ENCODE measurements at places on chromosomes 4 and X.

DNA sequence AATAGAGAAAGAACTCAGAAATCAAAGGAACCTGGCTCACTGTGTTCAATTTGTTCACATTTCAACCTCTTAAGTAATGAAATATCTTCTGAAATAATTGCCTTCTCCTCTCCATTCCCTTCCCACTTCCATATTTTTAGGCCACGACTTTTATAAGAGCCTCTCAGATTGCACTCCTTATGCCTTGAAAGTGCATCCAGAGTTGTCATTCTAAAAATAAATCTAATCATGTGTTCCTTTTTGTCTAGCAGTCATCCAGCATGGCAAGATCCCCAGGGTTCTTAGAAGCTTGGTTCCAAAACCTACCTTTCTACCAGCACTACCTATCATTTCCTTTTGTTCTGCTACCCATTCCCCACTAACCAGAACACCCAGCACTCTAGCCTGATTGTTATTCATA, 42.4 kb upstream of the RPA4 start:
- DNase-seq = no peak

- DNase-seq = no peak
These were observed 44.5 kb downstream of the SEPTIN11 start for GRCh38 chr4:76993787-76994641.

- DNase-seq = no peak
These were observed 431.8 kb upstream of the HTR2C start for GRCh38 chrX:114152130-114152529.

DNA sequence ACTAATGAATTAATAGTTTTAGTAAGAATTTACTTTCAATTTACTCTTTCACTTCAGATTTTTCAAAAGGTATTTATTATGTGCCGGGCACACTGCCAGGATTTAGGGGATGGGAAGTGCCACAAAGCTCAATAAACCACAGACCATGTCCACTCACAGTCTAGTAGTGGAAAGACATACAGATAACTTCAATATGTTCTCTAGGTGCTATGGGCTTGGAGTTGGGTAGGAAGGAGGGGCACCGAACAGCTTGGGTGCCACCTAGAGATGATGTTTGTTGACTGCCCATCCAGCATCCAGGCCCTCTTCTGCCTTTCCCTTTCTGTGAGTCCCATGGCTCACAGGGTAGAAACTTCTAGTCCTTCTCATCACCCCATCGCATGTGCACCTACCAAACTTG, 17.8 kb downstream of the MFAP3L start:
- DNase-seq = no peak

- DNase-seq = no peak
These were observed 14.1 kb downstream of the NAT8L start for GRCh38 chr4:2072971-2073807.

- no peak for DNase-seq
These were observed 22.8 kb upstream of the FMR1NB start for GRCh38 chrX:147958291-147958690.

GRCh38 chr4:186650401-186651180, 73.1 kb downstream of the FAT1 start:
- DNase-seq = no peak

GRCh38 chr4:129526812-129527211, 430.9 kb downstream of the C4orf33 start:
- DNase-seq = no peak

- DNase-seq = no peak
These were observed 175.0 kb downstream of the MAPK10 start for GRCh38 chr4:86184901-86185285.

GRCh38 chrX:14670819-14671218, 141.5 kb downstream of the GLRA2 start:
- no peak for DNase-seq

GRCh38 chr4:89820010-89820409, 17.0 kb downstream of the SNCA start:
- DNase-seq = no peak

DNA sequence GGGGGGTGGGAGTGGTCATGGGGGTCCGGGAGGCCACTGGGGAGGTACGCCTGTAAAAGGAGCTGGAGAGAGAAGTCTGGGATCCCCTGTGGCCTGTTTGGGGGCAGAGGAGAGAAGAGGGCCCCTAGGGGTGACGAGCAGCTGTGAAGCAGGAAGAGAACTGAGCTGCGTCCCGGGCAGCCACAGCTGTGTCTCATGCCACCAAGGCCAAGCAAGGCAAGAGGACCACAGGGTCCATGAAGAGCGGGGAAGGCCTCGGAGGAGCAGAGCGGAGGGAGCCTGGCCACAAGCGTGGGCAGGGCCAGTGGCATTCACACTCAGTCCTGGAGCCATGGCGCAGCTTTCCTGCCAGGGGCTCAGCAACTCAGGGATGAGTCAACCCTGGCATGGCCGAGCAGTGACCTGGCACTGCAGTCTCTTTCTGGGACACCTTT, 13.6 kb upstream of the NAT8L start:
- DNase-seq = no peak

GRCh38 chrX:3295731-3296130, 50.7 kb downstream of the MXRA5 start:
- DNase-seq = peak; percentile 19

DNA sequence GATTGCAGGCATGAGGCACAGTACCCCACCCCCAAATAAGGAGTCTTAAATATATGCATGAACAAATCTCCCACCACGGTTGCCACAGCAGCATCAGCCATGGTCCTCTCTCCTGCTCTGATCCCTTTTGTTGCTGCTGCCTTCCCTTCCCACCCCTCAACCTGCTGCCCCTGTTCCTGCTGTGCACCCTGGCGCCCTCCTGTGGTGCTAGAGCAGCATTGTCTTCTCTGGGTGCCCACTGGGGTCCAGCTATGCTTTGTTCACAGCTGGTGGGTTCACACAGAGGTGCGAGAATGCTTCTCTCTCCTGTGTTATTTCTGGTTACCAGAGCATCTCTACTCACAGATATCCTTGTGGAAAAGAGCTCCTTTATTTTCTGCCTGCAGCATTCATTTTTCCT, 116.2 kb downstream of the GATB start:
- DNase-seq = peak; percentile 82

GRCh38 chr4:112492321-112492720, 23.7 kb downstream of the NEUROG2 start:
- no peak for DNase-seq

- DNase-seq = peak; percentile 56
These were observed 257.7 kb downstream of the PRDM5 start for GRCh38 chr4:120664851-120665250.

GRCh38 chr4:153045111-153045982, 109.2 kb downstream of the FHDC1 start:
- DNase-seq = no peak

DNA sequence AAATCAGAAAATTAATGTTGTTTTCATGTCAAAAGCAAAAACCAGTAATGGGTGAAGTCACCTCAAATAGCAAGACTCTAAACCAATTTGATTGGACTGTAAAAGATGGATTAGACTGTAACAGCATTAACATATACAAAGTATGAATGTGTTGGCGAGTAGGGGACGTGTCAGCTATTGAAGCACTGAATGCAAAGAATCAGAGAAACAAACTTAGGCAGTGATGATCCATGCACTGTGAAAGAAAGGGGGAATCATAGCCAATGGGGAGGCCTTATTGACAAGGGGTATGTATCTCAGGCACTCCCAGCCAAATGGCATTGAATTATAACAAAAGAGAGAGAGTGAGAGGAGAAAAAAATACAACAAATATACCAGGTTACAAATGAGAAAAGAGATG, 30.5 kb upstream of the EIF4E start:
- DNase-seq = no peak

- peak; percentile 83 for DNase-seq
These were observed at the start of gene HDX for GRCh38 chrX:84501798-84502628. Gene HDX (minus strand): TSS chrX:84502453. CDS start chrX:84475397, 27,056 bp downstream.

DNA sequence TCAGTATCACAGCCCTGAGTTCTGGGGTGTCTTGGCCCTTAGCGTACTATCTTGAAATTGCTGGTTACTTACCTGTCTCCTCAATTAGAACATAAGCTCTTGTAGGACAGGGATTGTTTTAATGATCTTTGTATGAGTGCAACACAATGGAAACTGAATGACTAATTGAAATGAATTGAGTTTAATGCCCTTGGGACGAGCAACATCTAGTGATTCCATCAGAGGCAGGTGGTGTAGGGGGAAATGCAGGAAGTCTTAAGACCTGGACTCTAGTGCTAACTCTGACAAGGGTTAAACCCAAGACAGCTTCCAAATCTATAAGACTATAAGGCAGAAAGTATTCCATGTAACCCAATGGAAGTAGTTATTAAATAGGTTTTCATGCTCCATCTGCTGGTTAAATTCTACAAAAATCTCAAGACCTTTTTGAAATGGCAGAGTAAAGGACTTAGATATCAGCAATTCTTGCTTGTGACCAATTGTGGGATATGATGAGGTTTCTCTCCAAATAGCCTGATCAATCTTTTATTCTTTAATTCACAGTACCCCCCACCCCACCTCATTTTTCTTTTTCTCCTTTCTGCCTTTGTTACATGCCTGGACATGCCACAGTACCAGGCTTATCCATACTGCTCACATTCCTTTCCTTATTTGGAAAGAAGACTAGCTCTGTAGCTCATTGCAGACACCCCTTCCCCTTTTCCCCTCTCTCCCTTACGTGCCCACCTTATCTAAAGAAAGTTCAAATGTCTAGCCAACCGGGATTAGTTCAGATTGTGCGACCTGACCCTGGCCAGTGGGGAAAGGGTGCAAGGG, 340.8 kb downstream of the PAPSS1 start:
- DNase-seq = no peak

GRCh38 chr4:85642356-85643100, 167.6 kb downstream of the ARHGAP24 start:
- DNase-seq = no peak

DNA sequence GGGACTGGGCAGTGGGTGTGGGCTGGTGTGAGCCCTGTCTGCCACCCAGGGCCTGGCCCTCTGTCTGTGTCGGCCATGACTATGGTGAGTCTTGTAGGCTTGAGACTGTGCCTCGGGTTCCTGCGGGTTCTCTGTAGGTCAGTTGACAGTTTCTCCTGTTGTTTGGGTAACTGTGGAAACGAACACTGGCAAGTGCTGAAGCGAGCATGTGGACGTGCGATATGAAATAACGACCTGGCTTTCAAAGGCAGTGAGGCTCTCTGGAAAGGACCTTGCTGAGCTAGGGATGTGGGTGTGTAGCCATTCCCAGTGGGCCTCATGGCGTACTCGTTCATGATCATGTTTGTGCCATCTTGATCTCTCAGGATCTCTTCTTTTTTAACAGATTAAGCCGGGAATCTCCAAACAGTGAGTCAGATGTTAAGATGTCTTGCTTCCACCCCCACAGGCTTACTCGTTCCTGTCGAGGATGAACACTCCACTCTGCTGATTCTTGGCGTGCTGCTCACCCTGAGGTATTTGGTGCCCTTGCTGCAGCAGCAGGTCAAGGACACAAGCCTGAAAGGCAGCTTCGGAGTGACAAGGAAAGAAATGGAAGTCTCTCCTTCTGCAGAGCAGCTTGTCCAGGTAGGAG, 41.3 kb downstream of the HTT start:
- no peak for DNase-seq

DNA sequence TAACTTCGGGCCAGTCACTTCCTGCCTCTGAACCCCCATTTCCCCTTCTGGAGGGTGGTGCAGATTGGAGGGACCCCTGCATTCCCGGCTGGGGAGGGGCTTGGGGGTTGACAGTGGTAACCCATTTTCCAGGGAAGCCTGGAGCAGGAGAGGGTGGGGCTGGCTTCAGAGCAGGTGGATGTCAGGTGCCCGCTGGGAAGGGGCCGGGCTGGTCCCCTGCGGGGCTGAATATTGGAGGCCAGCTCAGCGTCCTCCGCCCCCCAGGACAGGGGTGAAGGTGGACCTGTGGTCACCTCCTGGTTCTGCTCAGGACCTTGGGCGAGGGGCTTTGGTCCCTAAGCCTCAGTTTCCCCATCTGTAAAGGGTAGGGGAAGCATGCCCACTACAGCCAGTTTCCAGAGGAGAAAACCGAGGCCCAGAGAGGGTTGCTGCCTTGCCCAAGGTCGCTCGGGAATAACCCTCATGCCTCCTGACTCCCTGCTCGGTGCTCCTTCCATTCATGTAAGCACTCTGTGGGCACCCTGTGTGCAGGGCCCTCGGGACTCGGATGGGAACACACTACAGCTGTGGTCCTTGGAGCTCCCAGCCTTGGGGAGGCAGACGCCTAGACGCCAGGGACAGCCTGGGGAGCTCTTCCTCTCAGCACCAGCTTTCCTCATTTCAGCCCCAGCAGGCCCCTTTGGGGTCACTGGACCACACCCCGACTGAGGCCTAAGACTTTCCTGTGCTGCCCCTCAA, 683 bp downstream of the MAN2B2 start:
- no peak for DNase-seq

DNA sequence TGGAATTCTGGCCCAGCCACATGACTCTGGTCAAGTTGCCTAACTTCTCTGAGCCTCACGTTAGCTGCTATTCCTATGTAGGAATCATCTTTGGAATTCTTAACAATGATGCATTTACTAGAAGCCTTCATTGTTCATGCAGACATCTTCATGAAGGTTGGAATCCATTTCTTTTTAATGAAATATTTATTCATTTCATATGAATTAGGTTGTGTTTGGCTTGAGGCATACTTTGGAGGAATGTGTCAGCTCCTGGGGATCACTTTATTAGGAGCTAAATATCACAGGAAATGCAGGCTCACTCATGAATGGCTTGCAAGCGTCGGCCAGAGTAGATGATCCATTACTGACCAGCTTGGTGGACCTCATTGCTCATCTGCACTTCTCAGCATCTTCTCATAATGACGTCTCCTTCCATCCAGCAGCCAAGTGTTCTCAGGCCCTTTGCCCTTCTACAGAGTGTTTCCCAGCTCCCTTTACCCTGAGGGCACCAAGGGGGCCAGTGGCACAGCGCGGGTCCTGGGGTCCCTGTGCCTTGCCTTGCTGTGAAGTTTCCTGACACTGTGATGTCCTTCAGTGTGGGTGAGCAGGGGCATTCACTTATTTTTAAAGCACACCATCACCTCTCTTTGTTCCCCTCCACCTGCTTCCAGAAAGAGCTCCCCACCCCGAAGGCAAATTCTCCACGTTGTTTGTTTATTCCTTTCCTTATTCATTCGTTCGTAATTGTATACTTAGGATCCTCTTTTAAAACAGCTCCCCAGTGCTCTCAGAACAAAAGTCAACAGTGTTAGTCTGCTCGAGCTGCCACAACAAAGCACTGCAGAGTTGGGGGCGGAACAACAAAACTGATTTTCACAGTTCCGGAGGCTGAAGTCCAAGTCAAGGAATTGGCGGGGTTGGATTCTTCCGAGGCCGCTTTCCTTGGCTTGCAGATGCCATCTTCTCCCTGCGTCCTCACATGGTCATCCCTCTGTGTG, 106.8 kb downstream of the STK32B start:
- DNase-seq = no peak

GRCh38 chr4:55154933-55155332, 29.5 kb upstream of the KDR start:
- DNase-seq = no peak

All from WERI-Rb-1 (cell line).